LNCaP clone FGC (cell line): ENCODE measurements at places on chromosomes 6 and 20.
A peak's percentile ranks its signal among the peaks of the same experiment; 100 is the strongest.

GRCh38 chr6:146697921-146698320 is 99.1 kb downstream of the ADGB start:
- DNase-seq = no peak

- DNase-seq = no peak
Observed at GRCh38 chr6:293193-294174, 1.2 kb downstream of the DUSP22 start.

DNA sequence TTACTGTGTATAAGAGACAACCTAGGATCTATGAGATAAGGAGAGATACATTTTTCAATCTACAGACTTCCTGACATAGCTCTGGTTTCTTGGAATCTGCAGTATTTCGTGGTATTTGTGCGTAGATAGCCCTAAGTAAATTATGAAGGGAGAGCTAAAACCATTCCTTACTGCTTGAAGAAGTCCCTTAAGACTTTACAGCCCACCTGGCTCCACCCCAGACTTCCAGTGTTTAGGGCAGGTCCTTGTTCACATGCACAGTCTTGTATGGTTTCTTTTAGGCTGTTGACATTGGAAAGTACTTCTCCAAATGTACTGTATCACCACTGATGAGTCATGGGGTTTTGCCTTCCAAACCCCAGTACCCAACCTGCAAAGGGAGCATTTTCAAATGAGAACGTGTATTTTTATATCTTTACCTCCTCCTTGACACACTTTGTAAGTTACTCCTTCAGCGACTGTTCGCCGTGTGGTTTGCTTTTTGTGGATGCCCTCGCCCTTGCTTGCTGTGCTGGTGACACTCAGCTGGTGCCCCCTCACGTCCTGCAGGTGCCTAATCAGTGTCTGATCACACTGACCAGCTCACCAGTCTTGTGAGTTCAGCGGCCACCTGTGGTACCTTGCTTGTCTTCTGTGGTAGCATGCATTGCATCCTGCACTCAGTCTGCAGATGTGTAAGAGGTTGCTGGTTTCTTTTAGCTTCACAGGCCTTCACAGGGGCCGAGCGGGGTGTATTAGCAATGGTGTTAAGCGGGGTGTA is 73.3 kb downstream of the IGF2R start:
- DNase-seq = no peak

DNA sequence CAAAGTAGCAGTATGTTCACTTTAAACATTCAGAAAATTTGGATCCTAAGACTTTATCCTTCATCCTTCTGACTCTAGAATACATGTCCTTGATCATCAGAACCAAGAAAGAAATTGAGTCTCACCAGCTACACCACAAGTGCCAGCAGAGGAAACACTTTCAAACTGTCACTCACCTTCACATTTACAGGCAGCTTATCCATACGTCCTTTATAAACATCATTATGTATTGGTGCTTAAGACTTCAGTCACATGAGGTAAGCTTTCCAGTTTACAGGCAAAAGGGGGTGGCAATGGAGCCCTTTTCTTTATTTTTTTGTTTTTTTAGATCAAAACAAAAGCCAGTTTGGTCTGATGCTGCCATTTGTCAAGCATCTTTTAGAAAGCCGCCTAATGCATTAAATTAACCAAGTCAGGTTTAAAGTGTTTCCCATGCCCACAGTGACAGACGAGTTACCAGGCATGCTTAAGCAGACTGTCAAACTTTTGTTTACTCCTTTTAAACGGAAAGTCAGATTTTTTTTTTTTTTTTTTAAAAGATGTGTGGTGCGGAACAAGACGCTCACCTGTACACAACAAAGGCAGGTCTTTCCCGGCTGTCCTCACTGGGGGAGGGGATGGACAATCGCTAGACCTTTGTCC is 952 bp upstream of the BRPF3 start:
- DNase-seq = no peak

DNA sequence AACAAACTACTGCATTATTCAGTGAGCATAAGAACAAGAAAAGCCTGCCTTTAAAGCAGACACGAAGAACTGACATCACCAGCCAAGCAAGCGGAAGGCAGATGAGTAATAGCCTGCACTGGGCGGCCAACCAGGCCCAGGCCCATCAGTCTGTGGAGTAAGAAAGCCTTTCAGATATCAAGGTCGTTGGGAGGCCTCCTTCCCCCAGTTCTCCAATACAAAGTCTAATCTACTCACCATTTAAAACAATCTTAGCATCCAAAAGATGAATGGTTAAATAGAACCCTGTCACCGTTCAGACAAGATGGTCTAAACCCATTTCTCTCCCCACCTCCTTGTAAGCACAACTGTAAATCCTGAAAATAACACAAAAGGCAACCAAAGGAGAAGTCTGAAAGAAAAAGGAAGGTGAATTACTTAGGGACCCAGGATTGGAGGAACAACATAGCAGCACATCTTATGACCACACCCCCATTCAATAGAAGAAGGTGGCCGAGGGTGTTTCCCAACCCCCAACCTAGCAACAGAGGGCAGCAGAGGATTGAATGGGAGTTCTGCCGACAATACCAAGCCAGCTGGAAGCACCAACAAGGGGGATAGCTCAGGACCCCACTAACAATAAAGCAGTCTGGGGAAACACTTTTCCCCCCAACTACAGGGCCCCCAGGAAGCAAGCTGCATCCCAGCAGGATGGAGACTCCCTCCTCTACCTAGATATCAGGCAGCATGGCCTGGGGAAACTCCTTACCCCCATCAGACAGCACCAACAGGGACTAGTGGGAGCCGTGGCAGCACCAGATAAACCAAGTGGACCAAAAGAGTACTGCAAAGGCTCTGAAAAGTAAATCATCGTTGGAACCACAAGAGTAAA is 67.9 kb downstream of the ZHX3 start:
- DNase-seq = peak; percentile 33

DNA sequence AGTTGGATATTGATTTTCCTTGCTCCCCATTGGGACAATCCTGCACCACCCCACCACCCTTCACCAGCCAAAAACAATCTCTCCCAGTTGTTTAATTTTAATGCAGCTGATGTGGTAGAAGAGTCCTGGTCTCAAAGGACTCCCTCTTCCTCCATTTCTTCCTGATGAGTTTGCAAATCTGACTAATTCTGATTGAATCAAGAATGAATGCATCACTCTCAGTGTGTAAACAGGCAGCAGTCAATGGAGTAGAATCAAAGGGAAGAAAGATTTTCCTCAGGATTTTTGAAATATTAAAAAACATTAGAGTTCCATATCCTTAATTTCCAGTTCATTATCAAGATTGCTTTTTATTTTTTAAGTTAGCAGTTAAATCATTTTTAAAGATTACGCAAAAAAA is 54.0 kb downstream of the PLG start:
- no peak for DNase-seq
